ENCODE measurements at places on chromosomes 2 and 18.

GRCh38 chr2:239959059-239959971, 65.8 kb downstream of the NDUFA10 start:
- DNase-seq = no peak

DNA sequence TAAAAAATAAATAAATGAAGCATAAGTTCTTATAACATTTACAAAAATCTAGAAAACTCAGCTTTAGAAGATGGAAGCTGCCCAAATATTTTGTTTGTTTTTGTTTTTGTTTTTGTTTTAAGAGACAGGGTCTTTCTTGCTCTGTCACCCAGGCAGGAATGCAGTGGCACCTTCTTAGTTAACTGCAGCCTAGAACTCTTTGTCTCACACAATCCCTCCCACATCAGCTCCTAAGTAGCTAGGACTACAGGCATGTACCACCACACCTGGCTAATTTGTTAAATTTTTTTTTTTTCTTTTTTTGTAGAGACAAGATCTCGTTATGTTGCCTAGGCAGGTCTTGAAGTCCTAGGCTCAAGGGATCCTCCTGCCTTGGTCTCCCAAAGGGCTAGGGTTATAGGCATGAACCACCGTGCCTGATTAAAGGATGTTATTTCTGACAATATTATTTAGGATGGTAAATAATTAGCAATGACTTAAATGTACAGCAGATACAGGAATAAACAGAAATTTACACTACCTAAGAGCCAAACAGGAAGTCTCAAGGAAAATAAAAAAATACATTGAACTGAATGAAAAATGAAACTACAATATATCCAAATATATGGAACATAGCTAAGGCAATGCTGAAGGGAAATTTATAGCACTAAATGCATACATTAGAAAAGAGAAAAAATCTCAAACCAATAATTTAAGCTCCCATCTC, 17.2 kb downstream of the SESTD1 start:
- DNase-seq = no peak

- no peak for DNase-seq
Observed at GRCh38 chr2:215437614-215438013, 1.7 kb upstream of the FN1 start.

GRCh38 chr2:30127016-30127893, 19.6 kb upstream of the YPEL5 start:
- no peak for DNase-seq

DNA sequence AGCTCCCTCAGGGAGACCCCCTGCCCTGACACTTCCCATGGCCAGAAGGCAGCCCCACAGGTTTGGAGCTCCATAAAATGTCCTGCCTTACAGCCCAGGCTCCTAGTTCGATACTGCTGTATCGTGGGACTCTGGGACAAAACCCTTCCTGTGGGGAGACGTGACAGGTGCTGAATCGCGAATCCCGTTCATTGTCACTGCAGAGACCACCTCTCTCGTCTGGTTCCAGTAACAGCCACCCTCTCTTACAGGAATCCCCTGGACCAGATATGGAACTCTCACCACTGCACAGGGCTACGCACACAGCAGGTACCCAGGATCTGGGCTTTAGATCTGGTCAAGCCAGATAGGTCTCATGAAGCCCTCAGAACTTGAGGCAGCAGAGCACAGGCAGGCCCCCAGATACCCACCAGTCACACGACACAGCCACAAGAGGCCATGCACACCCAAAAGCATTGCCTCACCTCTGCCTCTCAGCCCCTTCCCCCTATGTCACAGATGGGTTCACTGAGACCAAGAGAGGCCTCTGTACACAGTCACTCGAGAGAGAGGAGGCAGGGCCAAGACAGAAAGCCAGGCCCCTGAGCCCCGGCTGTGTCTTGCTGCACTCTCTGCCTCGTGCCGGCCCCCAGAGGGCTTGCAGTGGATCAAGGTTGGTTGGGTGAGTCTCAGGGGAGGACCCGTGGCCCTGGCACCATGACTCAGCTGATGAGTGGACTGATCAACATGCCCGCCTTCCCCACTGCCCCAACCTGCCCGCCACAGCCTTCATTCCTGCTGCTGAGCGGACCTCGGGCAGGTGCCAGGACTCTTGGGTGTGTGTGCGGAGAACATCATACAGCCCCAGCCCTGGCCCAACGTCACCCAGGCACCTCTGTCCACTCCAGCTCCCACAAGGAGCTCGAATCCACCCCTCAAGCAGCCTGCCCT, 7.6 kb downstream of the SDC1 start:
- DNase-seq = no peak

All from DMS153 (cell line).